ENCODE measurements at places on chromosomes 4 and X.
A peak's percentile ranks its signal among the peaks of the same experiment; 100 is the strongest.

DNA sequence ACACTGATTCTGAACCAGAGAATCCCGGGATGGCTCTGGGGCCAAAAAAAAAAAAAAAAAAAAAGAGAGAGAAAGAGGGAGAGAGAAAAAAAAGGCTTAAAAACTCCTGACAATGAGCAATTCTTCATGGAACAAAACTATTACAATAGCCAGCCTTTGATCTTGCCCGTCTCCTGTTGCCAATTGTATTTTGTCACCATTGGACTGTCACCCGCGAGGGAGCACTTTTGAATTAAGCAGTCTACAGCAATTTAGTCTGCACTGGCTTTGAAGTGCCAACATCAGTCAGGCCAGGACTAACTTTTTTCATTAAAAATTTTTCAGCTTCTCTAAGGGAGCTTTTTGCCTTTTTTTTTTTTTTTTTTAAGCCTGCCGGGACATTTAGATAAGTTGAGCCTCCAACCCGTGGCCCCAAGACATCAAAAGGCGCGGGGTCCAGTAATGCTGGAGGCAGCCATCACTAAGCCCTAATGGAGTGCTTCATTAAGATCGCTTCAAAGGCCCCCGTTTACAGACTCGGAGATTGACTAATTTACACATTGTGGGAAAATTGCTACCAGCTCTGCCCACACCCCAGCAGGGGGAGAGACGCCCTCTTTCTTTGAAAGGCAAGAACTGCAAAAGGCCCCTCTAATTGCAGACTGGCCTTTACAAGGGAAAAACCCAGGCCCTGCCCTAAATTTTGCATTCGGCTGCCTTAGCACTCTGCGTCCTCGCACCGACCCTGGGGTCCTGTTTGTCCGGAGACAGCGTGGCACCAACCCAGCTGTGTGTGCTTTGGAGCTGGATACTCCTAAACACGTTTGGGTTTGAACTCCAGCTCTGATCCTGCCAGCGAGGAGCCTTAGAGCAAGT lies 98.1 kb upstream of the MSX1 start:
- DNase-seq, result no peak

- DNase-seq, result no peak
Measured at GRCh38 chr4:176307666-176307930, 12.2 kb upstream of the SPCS3 start.

GRCh38 chr4:101014417-101014816 lies 332.9 kb downstream of the PPP3CA start:
- DNase-seq, result no peak

GRCh38 chrX:150044556-150044955 lies 106.3 kb upstream of the EOLA2 start:
- DNase-seq, result no peak

- DNase-seq, result peak; percentile 7
Measured at GRCh38 chr4:3321295-3321889, 28.6 kb downstream of the RGS12 start.

GRCh38 chr4:98289375-98289774 lies 28.2 kb downstream of the RAP1GDS1 start:
- DNase-seq, result no peak

DNA sequence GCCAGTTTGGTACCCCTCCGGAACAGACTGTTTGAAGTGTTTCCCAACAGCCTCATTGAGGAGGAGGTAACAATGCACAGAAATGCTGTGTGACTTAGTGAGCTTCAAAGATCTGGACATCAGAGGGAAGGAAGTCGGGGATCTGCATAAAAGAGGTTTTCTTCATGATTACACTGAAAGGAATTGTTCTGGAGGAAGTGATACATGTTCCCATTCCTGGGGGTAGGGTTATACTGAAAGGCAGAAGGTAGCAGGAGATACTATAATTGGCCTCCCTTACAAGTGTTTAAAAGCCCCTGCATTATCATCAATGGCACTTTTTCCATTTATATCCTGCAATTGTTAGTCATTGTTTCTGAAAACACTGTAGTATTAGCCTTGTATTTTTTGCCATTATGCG lies 94.0 kb upstream of the DKK2 start:
- DNase-seq, result no peak

DNA sequence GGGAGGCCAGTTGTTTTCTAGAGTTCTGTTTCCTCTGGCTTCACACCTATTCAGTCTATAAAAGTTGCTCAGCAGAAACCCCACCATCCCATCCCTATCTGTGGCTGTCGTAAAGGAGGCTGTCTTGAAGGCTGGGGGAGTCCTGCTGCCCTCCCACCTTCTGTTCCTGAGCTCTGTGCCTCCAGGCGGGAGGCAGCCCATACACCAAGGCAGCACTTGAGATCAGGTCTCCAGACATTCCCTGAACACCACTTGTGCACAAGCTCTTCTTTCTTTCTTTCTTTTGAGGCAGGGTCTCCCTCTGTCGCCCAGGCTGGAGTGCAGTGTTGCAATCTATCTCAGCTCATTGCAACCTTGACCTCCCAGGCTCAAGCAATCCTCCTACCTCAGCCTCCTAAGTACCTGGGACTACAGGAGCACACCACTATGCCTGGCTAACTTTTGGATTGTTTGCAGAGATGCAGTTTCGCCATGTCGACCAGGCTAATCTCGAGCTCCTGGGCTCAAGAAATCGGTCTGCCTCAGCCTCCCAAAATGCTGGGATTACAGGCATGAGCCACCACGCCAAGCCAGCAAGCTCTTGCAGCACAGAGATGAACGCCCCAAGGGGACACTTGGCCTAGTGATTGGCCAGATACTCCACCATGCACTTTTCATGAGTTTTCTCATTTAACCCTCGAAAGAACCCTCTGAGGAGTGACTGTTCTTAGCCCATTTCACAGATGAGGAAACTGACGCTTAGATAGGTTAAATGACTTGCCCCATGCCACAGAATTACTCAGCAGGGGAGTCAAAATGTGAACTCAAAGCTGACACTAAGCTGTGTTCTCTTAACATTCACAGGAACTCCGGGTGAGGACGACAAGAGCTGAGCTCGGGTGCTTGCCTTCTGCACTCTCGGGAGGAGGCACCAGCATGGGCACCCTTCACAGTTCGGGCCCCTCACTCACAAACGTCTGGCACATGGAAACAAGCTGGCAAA lies 55.8 kb upstream of the ENPP6 start:
- no peak for DNase-seq

GRCh38 chr4:186037692-186038658 lies 31.0 kb upstream of the TLR3 start:
- DNase-seq, result no peak

DNA sequence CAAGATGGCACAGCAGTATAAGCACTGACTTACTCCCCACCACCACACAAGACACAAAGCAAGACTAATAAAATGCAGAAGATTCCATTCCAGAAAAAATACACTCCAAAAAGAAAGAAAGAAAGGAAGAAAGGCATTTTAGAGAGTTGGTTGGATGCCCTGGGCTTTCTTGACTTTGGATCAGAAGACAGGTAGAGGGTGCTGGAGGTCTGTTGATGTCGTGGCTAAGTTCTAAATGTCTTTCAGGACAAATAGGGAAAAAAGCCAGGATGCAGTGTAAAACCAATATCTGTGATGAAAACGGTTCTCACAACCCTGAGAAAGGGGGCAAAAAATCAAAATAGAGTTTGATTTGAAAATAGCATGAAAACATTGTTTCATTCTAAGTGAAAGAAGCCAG lies 555.2 kb upstream of the PRKX start:
- DNase-seq, result no peak

DNA sequence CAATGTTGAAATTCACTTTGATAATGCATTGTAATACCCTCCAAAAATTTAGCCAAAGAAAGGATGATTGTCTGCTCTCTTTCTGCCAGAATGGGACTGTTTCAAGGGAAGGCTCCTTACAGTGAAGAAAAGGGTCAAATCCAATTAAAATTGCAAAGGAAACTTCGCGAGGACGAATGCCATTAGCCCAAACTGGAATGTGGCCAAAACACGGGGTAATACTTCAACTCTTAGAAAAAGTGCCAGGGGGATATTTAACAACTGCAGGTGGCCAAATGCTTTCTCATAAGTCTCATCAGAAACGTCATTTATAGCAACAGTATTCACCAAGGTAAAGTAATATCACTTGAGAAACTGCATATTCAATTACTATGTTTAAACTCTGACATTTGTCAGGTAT lies 29.0 kb downstream of the NKX3-2 start:
- no peak for DNase-seq

GRCh38 chrX:57595381-57595811 lies 3.6 kb downstream of the ZXDB start:
- DNase-seq, result no peak

- no peak for DNase-seq
Measured at GRCh38 chr4:182492423-182492822, 249.2 kb downstream of the TENM3 start.

DNA sequence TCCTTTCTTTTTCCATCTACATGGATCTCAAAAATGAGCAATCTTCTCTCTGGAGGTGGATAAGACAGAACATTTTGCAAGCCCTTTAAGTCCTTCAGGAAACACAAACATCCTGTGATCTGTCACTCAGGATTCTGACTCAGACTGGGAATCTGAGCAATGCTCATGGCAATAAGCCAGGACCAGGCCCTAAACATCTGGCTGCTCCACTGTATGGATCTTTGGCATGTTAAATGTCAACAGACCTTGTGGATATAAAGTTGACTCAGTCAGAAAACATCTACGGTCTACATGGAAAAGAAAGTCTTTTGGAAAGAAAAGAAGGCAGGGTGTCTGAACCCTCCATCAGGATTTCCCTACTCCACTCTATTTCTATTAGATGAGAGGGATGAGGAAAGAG lies 17.8 kb upstream of the CHIC2 start:
- DNase-seq, result no peak

GRCh38 chr4:109996526-109996925 lies 83.8 kb downstream of the EGF start:
- DNase-seq, result no peak

DNA sequence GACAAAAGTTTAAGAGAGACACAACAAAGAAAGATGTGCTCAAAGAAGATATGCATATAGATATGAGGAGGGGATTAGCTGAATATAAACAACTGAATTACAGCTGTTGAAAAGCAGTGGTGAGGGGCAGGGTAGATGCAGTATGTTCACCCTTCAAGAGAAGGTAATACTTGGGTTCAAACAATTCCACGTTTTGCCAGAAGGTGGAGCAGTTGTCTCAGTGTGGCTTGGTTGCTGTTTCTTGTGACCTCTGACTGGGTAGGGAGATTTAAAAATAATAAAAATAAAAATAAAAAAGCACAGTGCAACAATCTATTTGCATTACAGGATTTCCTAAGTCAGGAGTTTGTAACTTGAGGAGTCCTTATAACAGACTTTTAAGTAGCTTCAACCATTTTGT lies 23.3 kb downstream of the PHOX2B start:
- no peak for DNase-seq

DNA sequence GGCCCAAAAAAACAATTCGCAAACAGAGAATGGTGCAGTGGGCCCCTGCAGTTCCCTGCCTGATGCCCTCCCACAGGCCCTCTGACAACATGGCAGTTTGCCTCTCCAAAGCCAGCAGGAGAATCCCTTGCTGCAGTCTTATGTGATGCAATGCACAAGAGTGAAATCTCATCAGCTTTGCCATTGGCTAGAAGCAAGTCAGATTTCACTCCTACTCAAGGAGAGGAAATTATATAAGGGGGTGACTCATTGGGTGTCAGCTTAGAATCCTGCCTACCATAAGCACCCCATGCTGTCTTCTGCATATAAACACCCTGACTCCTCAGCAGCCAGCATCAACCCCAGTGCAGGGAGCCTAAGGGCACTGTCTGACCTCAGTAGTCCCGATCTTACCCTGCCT lies 157.3 kb upstream of the LDB2 start:
- no peak for DNase-seq

DNA sequence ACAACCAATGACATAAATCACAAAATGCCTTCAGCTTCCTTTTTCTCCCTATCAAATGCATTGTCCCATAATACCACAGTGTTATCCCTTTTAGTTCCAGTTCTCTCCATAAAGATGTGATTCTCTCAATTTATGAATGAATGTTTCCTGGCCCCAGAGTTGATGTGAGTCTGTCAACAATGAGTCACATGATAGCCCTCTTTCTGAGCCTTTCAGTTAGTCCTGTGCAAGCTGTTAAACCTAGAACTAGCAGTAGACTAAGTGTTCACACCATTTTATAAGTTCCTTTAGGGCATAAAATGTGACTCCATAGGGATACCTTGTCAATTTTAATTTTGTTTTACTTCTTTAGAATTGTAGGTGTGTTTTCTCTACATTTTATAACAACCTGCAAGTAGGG lies 129.5 kb downstream of the PABPC4L start:
- DNase-seq, result no peak

DNA sequence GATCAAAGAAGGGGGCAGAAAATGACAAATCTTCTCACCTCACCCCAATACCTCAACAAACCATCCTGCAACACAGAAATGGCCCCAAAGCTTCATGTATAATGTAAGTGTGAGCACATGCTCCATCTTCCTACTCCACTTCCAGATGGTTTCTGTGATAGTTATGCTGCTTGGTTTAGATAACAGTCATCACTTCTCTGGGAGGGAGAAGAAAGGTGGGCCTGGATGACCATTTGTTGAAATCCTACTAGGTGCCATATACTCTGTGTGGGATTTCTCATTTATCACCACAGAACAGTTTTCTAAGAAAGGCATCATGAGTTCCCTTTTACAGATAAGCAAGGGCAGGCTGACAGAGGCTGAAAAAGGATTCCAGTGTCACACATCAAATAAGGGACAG lies 31.3 kb upstream of the NXF3 start:
- no peak for DNase-seq

GRCh38 chrX:11367609-11368430 lies 74.6 kb downstream of the AMELX start:
- no peak for DNase-seq

DNA sequence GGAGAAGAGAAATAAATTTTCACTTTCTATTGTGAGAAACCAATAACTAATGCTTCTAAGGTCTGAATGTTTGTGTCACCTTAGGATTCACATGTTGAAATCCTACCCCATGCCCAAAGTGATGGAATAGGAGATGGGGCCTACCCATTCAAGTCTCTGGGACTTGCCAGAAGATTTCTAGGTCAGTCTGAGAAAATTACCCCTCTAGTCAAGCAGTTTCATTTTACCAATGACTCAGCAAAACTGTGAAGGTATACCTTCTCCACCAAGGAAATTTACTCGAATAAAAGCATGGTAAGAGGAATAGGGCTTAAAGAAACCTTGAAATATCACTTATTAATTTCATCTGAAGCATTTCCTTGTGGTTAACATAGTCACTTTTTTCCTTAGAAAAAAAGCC lies 23.5 kb upstream of the PAPSS1 start:
- DNase-seq, result no peak

Data from activated T-cell treated with anti-CD3 and anti-CD28 coated beads, Interleukin-2, amount 50 U/mL, for 48 hours (primary cell).